ENCODE measurements at places on chromosomes 11 and 22.

GRCh38 chr22:19066531-19067271 lies 55.5 kb downstream of the DGCR2 start:
- DNase-seq: no peak

DNA sequence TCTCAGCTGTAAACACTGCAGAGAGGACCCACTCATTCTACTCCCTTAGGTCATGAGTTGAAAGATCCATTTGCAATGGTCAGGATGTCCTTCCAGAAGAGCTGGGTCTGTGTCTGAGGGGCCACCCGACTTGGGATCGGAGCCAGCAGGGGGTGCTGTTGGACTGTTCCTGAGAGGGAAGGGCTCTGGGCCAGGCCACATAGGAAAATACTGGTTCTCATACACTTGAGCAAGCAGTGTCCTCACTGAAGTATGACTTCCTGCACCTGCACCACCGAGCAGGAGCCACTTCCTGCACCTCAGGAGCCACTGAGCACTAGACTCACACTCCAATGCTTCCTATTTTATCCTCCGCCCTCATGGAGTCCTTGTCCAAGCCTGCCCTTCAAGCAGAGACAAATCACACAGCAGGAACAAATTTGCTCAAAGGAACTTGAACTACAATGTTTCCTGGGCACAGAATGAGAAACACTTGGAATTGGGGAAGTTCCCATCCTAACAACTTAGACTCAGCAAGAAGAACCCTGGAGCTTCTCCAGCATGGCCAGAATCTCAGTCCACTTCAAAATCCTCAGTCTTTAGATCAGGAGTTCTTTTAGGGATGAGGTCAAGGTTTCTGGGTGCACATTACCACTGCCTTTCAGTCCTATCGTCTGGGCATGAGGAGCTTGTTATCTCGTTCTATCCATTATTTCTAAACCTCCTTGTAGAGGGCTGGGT lies 36.6 kb upstream of the VPREB1 start:
- DNase-seq: no peak

- DNase-seq: no peak
These were observed 68.4 kb downstream of the ADAMTS15 start for GRCh38 chr11:130516554-130517505.

DNA sequence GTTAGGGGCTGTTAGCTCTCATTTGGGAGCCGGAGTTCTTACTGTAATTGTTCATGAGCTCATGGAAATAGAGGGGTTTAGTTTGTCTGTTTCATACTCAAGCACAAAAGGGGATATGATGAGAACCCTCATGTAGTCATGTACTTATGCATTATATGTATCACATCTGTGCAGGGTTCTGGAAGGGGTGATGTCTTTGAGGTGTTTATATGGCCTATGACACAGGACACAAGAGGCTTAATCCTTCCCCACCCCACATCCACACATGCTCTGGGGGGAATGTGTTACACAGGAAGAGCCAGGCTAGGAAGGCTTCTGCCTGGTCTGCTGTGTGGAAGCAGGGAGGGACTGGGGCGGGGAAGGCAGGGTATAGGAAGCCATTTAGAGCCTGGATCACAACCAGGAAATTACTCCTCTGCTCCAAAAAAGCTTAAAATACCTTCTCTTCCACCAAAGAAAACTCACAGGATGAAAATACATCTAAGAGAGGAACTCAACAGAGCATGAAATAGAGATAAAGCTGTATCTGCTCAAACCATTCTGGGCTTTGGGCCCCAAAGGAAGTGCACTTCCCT lies 316.1 kb downstream of the TMEM135 start:
- no peak for DNase-seq

GRCh38 chr11:22342211-22343031 lies 4.2 kb downstream of the SLC17A6 start:
- DNase-seq: no peak

- DNase-seq: no peak
These were observed 8.2 kb downstream of the VPS37C start for GRCh38 chr11:61152816-61153592.

- no peak for DNase-seq
These were observed 35.8 kb downstream of the RRAS2 start for GRCh38 chr11:14323118-14323676.
